ENCODE measurements at places on chromosomes 1 and 21. TPM values are rescaled to one million over a fixed set of nuclear protein-coding genes. Genes with fewer than 3 reads are reported as not detected.

The LCE1A gene
- not detected for polyA plus RNA-seq

The MYOM3 gene
- 0.76 TPM for polyA plus RNA-seq

The GNG12 gene
- 46.3 TPM for polyA plus RNA-seq

The FCER1G gene
- polyA plus RNA-seq, result 258 TPM

The PLA2G2A gene
- 1,126 TPM for polyA plus RNA-seq

The OR14K1 gene
- not detected for polyA plus RNA-seq

The GBP5 gene
- 0.71 TPM for polyA plus RNA-seq

The RNF186 gene
- polyA plus RNA-seq, result 76.3 TPM

The ALX3 gene
- polyA plus RNA-seq, result not detected

The NTNG1 gene
- polyA plus RNA-seq, result 0.07 TPM

The FTCD gene
- 0.38 TPM for polyA plus RNA-seq

The RGS13 gene
- polyA plus RNA-seq, result 0.45 TPM

The PALMD gene
- polyA plus RNA-seq, result 9.8 TPM

The NBPF10 gene
- polyA plus RNA-seq, result 0.88 TPM

The PANK4 gene
- 10.8 TPM for polyA plus RNA-seq

The NKAIN1 gene
- 0.15 TPM for polyA plus RNA-seq

The RUNX3 gene
- 0.67 TPM for polyA plus RNA-seq

The LCE6A gene
- polyA plus RNA-seq, result not detected

The STYXL2 gene
- 0.04 TPM for polyA plus RNA-seq

The MAP3K7CL gene
- 3.3 TPM for polyA plus RNA-seq

The ACKR1 gene
- polyA plus RNA-seq, result 20.0 TPM

The WDR47 gene
- polyA plus RNA-seq, result 4.6 TPM

The EEIG2 gene
- polyA plus RNA-seq, result 17.5 TPM

The CRABP2 gene
- 3.2 TPM for polyA plus RNA-seq

The SMPDL3B gene
- polyA plus RNA-seq, result 1.1 TPM

The NCAM2 gene
- 0.90 TPM for polyA plus RNA-seq

The CD1D gene
- polyA plus RNA-seq, result not detected

The C2CD4D gene
- polyA plus RNA-seq, result 0.09 TPM

The CFAP107 gene
- polyA plus RNA-seq, result not detected

The SAMD11 gene
- polyA plus RNA-seq, result 7.9 TPM

The GLMN gene
- polyA plus RNA-seq, result 3.8 TPM

The HLCS gene
- polyA plus RNA-seq, result 6.0 TPM

The OLIG2 gene
- not detected for polyA plus RNA-seq

The GBP6 gene
- 0.22 TPM for polyA plus RNA-seq

The ARHGAP29 gene
- polyA plus RNA-seq, result 5.0 TPM

The NBPF12 gene
- polyA plus RNA-seq, result 4.9 TPM

The KRTAP21-2 gene
- polyA plus RNA-seq, result not detected

All from adipose tissue (tissue), 3 donors.